Activated CD8-positive, alpha-beta memory T cell treated with anti-CD3 and anti-CD28 coated beads, Interleukin-2, amount 10 ng/mL, durations not matched to agents 7 days and 5 days (primary cell): ENCODE measurements at places on chromosomes 5 and 9. TPM values are rescaled to one million over a fixed set of nuclear protein-coding genes. Genes with fewer than 3 reads are reported as not detected.

- no peak for DNase-seq
Observed at GRCh38 chr9:133581011-133581410, 28.2 kb downstream of the FAM163B start.

DNA sequence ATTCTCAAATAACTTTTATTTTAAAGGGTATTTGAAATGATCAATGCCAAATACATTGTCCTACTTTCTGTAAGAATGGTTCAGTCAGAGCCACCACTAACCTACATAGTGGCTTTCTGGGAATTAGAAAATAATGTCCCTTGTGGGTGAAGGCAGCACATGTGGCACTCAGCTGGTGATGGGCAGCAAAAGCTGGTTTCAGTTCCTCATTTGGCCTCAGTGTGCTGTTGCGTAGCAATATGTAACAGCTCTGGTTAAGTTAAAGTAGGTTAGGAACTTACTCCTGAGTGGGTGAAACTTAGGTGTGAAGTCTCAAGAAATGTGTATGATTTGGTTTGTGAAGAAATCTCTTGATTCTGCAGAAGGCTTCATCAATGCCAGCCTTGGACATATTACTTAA, 99.6 kb upstream of the SPEF2 start:
- DNase-seq = no peak

GRCh38 chr5:64207978-64208377, 42.3 kb downstream of the RNF180 start:
- no peak for DNase-seq

GRCh38 chr5:62385131-62385530, 18.6 kb downstream of the DIMT1 start:
- DNase-seq = no peak

DNA sequence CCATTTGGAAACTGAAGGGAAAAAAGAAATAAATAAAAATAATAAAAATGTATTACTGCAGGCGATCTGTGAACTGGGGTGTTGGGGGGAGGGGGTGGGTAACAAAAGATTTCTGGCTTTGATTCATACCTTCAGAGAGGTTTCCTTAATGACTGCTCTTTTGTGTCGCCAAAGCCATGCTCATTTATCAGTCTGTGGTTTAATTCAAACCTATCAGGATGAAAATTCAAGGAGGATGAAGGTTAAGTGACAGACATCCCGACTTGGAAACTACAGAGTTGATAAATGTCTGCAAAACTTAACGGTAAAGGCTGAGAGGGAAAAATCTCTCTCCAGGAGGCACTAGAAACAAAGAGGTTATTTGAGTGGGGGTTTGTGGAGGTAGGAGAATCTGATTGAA, 278.2 kb downstream of the PSAT1 start:
- no peak for DNase-seq

DNA sequence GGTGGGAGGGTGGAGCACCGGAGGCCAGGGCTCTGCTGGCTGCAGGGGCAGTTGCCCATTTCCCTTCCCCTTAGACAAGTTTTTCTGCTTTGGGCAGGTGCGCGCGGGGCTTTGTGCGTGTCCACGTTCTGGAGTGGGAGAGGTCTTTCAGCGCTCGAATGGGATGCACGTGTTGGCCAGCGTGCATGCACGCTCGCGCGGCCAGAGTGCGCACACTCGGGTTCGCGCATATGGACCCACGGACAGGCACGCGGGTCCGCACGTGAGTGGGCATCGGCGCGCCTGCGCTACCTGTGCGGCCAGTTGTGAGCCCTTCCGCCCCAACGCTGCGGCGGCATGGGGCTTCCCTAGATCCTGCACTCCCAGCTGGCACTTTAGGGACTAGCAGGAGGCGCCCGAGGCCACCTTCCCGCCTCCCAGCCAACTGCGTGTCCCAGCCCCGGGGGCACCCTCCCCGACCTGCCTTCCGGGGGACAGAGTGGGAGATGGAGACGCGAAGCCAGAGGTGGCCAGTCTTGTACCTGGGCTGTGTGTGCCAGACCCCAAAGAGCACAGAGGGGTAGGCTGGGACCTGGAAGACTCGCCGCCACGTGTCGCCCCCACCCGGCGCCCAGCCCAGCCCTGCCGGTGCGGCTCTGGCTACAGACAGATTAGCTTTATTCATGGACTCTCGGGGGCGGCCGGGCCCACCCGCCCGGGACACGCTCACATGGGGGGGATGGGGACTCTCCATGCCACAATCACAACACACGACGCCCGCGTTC, 9.8 kb upstream of the GPRIN1 start:
- no peak for DNase-seq

GRCh38 chr5:6649186-6649585, 15.9 kb downstream of the SRD5A1 start:
- no peak for DNase-seq

DNA sequence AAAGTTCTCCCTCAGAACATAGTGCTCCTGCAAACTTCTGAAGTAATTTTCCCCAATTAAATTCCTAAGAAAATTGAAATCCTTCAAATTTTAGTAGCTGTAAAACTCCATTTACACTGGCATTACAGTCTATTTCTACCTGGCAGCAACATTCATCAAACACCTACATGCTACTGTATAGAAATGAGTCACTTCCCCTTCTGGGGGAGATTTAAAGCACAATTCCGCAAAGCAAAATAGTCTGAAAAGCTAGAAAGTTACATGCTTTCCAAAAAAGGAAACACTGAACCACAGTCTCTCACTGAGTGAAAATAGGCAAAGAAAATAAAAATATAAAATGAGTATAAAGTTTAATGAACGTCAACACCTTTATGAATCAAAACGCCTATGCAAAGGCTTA, 43.3 kb downstream of the MCTP1 start:
- no peak for DNase-seq

- DNase-seq = no peak
Observed at GRCh38 chr9:115524453-115525059, 406.6 kb upstream of the TNC start.

DNA sequence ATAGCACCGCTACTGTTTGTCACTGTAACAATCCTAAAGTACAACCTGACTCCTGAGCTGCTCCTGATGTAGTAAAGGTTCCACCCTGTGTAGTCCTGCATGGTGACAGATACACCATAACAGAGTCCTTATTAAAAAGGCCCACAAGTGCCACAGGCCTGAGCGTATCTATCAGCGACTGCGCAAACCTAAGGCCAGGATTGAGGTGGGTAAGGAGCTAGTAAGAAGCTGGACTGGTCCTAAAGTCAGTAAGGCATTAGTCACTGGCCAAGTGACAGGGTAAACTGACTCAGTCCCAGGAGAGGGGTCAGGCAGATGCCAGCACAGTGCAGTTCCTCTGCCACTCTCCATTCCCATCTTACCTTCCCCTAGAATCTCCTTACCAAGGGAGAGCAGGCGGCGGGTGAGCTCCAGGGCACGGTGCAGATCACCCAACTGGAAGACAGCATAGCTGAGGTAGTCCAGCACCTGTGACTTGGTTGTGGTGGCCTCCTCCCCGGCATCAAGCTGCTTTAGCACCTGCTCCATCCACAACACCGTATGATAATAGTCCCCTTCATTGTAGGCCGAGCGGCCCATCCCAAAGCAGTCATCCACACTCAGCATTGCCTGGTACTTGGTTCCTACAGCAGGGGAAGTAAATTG, 17.6 kb downstream of the P4HA2 start:
- no peak for DNase-seq

DNA sequence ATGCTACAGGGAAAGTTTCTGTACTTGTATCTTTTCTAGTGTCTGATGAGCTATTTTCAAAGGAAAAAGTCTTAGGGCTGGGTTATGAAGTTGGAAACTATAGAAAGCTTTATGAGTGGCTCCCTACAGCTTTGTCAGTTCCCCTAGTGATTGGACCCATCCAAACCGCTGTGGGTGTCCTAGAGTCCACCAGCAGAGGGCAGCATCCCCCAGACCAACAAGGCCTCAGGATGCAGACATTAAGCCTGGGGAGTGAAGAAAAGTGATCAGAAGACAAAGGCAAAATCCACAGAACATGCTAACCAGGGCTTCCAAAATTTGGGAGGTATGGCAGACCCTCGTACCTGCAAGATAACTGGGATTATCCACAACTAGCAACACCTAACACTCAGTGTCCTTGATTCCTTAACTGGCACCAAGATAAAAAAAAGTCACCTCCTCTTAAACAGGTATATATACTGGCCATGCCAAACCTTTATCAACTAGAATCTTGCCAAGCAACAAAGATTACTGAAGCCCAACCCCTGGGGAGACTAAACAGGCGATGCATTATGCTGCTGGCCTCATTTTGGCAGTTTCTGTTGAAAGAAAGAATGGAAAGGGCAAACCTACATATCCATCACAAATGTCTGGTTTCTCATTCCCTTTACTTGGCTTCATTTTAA, 110.4 kb upstream of the NR5A1 start:
- DNase-seq = peak; percentile 80

DNA sequence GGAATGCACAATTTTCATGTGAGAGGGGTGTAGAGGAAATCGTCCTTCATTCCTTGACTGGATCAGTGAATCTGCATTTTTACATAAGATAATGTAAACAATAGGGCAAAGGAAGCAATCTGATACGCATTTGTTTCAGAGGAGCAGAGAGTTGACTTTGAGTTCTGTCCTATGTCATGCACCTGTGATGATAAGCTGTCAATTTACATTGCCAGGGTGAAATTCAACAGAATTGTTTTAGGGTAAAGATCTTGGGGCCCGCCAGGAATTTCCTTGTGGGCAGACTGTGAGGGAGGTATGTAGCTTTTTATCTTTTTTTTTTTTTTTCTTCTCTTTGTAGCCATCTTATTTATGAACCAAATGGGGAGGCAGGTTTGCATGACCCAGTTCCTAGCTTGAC, 58.3 kb upstream of the LARP1 start:
- no peak for DNase-seq

DNA sequence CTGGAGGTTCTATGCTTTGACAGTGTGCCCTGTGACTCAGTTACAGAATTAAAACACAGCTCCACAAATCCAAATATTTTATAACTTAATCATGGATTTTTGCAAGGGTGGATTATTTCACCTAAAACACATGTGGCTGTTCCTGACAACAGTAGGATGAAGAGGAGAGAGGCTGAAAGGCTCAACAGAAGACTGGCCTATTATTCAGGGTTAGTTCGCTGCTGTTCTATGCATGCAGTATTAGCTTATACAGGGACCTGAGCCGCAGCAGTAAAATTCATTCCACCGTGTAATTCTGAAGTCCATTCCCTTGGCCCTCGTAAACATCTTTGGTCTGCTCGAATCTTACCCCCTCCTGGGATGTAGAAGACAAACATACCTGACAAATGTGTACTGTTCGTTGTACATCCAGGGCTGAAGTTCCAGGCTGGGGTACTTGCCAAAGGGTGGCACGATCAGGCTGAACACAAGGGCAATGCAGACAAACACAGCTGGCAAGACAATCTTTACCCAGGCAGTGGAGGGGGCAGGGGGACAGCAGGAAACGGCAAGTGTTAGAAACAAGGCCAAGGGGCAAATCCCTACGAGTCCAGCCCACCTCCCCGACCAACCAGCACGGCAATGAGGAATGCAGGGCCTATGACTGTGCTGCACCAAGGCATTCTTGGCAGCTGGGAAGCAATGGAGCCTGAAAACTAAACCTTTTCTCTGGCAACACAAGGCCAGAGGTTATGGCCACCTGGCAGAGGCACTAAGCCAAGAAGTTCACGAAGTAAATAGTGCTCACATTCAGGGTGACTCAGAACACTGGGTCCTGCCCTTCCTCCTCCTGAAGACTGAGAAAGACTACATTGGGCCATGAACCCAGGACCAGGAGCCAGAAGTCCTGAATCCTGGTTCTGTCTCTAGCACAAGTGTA, 46.8 kb downstream of the NIPSNAP3B start:
- no peak for DNase-seq

DNA sequence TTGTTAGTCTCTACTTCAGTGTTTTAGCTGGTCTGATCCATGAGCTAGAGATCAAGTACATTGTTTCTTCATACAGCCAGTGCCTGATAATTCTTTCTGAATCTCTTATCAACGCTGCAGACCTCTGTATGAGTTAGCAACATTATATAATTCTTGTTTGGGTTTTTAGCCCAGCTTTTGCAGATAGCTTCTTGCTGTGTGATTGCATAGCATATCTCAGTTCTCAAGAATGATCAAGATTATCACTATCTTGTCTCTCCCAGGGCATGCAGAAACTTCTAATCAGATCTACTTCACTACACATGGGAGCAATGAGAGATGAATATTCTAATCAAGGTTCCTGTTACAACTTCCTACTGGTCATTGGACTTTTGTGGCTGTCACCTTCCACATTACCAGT, 158.3 kb downstream of the FAM174A start:
- DNase-seq = no peak

DNA sequence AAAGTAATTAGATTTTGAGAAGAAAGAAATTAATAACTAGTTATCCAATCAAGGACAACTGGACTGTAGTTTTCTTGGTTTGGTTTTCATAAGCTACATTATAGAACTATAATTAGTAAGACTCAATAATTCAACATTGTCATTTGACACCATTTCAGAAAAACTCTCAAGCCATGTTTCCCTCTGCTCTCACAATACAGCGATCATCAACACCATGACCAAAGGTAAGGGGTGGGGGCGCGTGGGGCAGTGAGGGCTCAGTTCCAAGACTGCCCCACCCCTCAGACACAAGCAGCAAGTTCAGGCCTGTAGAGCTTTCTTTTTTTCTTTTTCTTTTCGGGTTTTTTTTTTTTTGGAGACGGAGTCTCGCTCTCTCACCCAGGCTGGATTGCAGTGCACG, 6.4 kb downstream of the CMBL start:
- no peak for DNase-seq

Gene PKD2L2
- 0.38 TPM for total RNA-seq

Gene ZNG1F
- total RNA-seq = 14.1 TPM

Gene ACTBL2
- total RNA-seq = not detected

Gene FAM78A
- total RNA-seq = 80.0 TPM

Gene IL13
- 4.8 TPM for total RNA-seq

Gene EQTN
- total RNA-seq = not detected

Gene DNAJC21
- total RNA-seq = 54.6 TPM

Gene PCDHA2
- not detected for total RNA-seq
